ENCODE measurements at places on chromosomes 5 and 9. TPM values are rescaled to one million over a fixed set of nuclear protein-coding genes. Genes with fewer than 3 reads are reported as not detected.

DNA sequence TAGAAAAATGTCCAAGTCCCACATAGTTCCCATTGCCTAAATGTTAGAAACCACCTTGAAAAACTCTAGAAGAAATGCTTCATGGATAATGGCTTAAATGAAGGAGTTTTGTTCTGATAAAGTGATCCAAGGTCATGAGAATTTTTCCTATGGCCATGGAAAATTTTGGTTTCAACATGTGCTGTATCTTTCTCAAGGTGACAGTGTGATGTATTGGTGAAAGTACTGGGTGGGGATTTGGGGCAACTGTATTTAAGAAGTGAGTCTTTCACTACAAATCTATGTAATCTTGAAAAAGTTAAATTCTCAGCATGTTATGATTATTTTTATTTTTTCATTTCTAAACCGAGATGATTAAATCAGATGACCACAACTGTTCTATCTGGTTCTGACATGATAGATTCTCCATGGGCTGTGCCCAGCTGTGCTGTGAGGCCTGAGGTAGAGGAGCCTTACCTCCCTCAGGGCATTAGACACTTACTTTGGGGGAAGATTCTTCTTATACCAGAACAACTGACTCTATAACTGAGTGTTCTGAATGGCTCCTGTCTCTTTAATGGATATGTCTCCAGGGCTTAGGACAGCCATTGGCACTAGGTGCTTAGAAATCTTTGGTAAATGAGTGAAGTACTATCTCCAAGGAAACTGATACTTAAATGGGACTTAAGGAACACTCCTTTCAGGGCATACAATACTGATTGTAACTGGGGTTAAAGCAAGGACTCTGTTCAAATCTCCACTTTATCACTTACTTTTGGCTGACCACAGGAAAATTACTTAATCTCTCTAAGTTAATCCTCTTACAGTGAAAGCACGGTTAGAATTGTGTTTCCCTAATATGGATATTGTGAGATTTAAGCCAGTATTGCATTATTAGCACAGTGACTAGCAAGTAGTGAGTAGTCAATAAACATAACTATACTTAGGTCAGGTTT is 397.4 kb upstream of the MEF2C start:
- no peaks in the 10 kb centered on the region for H3K27me3 ChIP-seq
- H3K4me3 ChIP-seq, result no peak overlapping the region
- no peaks in the 10 kb centered on the region for H3K36me3 ChIP-seq
- H3K4me1 ChIP-seq, result peaks cover 40% of the 10 kb centered on the region
- DNase-seq, result no peak
- peak overlapping the region; percentile 62 for H3K27ac ChIP-seq

DNA sequence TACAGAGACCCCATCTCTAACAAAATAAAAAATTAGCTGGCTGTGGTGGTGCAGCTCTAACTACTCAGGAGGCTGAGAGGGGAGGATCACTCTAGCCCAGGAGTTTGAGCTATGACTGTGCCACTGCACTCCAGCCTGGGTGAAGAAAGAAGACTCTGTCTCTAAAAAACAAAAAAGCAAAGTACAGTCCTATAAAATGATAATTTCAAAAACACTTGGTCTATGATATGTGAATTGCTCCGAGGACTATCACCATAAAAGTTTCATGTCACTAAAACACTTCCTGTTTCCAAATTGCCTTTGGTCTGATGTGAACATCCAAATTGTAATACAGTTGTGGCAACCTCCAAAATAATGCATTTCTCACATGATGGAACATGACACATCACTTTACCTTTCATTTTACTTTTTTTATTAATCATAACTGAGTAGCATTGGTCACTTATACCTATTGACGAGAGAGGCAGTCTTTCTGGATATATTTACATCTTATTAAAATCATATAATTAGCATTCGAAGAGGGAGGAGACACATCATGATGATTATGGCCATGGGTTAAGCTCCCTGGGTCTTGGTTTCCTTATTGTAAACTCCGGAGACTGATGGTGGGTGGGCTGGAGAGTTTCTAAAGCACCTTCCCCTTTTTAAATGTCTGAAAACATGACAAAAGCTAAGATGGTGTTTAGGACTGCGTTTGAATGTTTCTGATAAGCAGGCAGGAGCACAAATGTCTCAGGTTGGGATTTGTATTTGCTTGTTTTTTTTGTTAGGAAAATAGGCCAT is 25.8 kb upstream of the CD180 start:
- no peaks in the 10 kb centered on the region for H3K36me3 ChIP-seq
- H3K4me1 ChIP-seq, result peaks cover 16% of the 10 kb centered on the region
- no peak overlapping the region for H3K4me3 ChIP-seq
- H3K27me3 ChIP-seq, result no peaks in the 10 kb centered on the region
- peak overlapping the region; percentile 18 for H3K27ac ChIP-seq
- no peak for DNase-seq

DNA sequence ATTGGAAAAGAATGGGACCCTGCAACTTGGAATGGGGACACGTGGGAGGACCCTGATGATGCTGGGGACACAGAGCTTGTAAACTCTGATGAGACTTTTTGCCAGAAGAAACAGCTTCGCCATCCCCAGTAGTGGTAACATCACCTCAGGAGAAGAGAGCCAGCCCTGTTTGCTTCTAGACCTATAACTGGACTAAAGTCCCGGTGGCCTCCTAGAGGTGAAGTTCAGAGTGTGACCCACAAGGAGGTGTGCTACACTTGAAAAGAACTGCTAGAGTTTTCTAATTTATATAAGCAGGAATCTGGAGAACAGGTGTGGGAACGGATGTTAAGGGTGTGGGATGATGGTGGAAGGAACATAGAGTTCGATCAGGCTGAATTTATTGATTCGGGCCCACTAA is 19.8 kb downstream of the NSA2 start:
- H3K4me1 ChIP-seq, result no peaks in the 10 kb centered on the region
- no peaks in the 10 kb centered on the region for H3K36me3 ChIP-seq
- no peak overlapping the region for H3K4me3 ChIP-seq
- DNase-seq, result no peak
- H3K27ac ChIP-seq, result no peak overlapping the region

Gene FBP2
- total RNA-seq, result not detected

GRCh38 chr5:121378559-121379359 is 472.9 kb upstream of the FTMT start:
- no peak overlapping the region for H3K4me3 ChIP-seq
- H3K36me3 ChIP-seq, result no peaks in the 10 kb centered on the region
- no peaks in the 10 kb centered on the region for H3K4me1 ChIP-seq
- H3K27me3 ChIP-seq, result no peaks in the 10 kb centered on the region

All from GM12878 (cell line).